HS-5 (cell line): ENCODE measurements at places on chromosomes 3 and 15.
A peak's percentile ranks its signal among the peaks of the same experiment; 100 is the strongest.

GRCh38 chr3:59502806-59503205 lies 453.0 kb upstream of the CFAP20DC start:
- DNase-seq: peak; percentile 83

DNA sequence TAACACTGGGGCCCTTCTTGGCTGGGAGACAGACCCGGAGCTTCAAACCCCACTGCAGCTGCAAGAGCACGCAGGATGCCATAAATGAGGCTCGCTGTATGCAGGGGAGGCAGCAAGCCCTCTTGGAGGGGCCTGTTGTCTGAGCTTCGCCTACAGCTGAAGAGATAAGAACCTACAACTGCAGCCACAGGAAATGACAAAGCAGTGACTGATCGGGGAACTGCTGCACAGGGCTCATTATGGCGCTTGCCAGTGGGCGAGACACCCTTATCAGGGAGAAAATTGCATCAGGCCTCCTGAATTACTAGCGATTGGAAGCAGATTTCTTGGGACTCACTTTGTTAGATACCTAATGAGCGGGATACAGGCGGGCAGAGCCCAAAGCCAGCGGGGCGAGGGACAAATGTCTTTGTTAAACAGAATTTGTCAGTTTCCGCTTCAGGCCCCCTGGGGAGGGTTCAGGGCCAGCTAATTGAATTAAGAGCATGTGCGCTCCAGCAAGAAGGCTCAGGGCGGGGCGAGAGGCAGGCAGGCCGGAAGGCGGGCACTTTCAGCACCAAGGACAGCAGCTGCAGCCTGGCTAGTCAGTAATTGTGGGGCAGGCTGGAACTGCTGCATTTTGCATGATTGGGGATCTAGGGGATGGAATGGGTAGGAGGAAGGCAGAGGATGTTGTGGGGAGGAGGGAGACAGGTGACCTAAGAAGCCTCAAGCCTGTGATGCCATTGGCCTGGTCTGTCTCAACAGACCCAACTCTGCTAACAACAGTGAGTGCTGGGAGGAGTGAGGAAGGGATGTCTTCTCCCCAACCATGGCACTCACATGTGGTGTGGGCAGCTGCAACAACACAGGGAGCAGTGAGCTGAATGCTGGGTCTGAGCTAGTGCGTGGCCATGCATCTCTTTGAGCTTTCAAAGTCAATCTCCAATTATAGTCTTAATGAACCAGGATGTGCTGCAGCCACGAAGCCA lies 55.3 kb downstream of the CCDC33 start:
- DNase-seq: peak; percentile 26

GRCh38 chr3:96711816-96712215 lies 102.6 kb upstream of the EPHA6 start:
- DNase-seq: no peak

GRCh38 chr3:108407886-108408285 lies 102.5 kb downstream of the MYH15 start:
- DNase-seq: no peak

DNA sequence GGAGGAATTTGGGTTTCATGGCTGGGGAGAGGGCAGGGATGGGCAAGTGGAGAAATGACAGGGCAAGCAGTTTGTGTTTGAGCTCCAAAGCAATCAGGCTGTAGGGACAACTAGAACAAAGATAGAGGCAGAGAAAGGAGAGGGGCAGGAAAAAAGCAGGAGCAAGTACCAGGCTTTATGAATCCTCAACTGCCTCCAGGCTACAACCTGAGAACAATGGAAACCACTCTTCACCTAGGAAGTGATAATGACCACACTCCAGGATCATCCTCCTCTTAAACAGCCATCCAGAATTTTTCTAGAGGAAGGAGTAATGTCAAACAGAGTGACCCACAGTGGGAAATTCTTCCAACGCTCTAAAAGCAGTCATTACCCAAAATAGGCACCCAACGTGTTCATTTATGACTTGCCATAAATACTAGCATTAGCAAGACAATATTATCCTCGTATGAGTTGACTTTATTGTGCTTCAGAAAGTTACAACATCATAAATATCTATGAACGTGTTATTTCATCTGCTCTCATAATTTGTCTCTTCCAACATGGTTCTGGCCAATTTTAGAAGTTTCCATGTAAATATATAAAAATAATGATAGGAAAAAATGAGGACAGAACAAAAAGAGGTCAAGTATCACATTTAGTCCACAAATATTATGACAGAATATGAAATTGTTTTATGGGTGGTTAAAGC lies 50.5 kb downstream of the TNFAIP8L3 start:
- DNase-seq: no peak

- DNase-seq: no peak
These were observed 15.1 kb upstream of the XYLB start for GRCh38 chr3:38331257-38332022.

- no peak for DNase-seq
These were observed 252.1 kb downstream of the CPNE4 start for GRCh38 chr3:131782751-131783150.

- DNase-seq: peak; percentile 19
These were observed 142.4 kb downstream of the ANXA2 start for GRCh38 chr15:60255390-60255789.

GRCh38 chr3:12278566-12278965 lies 10.3 kb upstream of the PPARG start:
- no peak for DNase-seq

- DNase-seq: no peak
These were observed 106.5 kb upstream of the ADPGK start for GRCh38 chr15:72890043-72890442.

GRCh38 chr3:43389388-43390254 lies 103.3 kb downstream of the SNRK start:
- no peak for DNase-seq

GRCh38 chr15:70127288-70127746 lies 29.6 kb upstream of the TLE3 start:
- DNase-seq: no peak

DNA sequence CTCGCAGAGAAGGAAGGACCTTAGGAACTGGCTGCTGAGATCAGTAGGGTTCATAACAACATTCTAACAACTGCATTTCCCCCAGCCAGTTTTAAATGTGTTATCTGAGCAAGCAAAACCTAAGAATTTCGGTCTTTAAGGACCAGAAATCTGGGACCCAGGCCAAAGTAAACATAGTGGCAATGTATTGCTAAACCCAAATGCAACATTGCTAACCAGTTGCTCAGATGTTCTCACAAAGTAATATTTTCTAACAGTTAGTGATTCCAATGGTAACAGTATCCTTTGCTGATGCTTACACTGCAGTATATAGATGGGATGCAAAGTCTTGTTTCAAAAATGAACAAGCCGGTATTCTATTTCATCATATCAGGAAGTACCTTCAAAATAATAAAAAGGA lies 254.3 kb downstream of the RYR3 start:
- no peak for DNase-seq

DNA sequence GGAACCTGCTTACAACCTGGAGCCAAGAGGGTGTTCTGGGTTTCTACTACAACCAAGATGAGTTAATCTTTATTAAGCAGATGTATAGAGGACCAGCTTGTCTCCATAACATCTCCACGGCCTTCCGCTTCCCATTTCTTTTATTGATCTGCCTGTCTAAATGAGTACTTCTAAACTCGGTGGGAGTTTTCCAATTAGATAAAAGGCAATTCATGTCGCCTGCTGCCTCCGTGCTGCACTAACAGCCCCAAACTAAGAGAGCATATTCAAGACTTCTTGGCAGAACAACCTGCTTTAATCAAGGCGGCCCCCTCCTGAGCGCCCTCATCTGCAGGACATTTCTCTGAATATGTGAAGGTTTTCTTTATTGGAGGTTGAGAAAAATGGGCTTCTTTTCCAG lies 270.1 kb downstream of the PDCD6IP start:
- no peak for DNase-seq

GRCh38 chr15:64600794-64601193 lies 140.4 kb downstream of the ZNF609 start:
- DNase-seq: no peak

DNA sequence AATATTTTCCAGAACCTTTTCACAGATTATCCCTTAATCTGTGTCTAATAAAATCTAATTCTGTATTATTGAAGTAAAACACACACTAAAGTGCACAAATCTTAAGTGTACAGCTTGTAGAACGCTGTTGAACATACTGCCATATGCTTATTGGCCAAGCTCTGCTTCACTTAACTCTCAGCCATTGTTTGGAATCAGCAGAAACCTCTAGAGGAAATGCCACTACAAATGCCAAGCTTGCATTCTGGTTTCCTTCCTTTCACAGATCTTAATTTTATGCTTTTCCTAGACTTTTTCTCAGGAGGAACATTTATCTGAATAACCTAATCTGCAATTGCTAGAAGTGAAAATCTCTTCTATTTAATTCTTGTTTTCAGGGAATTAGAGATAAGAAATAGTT lies 10.1 kb downstream of the MNS1 start:
- DNase-seq: no peak

- DNase-seq: no peak
These were observed 651.7 kb upstream of the CCDC54 start for GRCh38 chr3:106725566-106725965.

DNA sequence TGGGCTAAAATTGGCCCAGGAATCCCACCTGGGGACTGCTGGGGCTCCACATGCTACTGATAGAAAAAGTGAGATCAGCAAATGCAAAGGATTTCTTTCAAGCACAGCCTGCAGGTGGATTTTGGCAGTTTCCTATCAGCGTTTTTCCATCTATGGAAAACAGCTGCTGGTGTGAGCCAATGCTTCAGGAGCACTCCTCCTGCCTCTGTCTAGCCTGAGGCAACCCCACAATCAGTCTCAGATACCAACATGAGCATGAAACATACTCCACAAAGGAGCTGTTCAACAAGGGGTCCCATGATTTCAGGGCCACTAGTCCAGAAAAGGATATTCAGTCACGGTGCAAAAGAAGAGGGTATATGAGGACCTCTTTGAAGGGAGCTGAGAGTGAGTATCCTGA lies 311.5 kb upstream of the THBS1 start:
- no peak for DNase-seq

DNA sequence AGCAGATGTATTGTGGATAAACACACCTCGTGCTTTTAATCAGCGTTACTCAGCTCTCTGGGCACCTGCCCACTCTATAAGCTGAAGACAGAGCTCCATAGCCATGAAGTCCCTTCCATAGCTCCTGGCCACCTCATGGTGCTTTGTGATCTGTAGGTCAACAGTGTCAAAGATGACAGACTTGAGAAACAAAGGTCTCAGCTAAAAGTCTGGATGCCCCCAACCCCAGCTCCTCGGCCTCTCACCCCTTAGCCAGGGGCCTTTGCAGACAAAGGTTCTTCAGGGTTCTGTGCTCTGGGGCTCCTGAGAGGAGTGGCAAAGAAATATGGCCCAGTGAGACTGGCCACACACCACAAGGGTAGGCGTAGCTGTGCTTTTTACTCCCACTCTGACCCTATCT lies 168.6 kb downstream of the KLF13 start:
- DNase-seq: no peak

GRCh38 chr3:178382449-178383061 lies 153.7 kb upstream of the KCNMB2 start:
- DNase-seq: peak; percentile 75

- DNase-seq: no peak
These were observed 42.4 kb upstream of the VPS8 start for GRCh38 chr3:184769382-184770170.

DNA sequence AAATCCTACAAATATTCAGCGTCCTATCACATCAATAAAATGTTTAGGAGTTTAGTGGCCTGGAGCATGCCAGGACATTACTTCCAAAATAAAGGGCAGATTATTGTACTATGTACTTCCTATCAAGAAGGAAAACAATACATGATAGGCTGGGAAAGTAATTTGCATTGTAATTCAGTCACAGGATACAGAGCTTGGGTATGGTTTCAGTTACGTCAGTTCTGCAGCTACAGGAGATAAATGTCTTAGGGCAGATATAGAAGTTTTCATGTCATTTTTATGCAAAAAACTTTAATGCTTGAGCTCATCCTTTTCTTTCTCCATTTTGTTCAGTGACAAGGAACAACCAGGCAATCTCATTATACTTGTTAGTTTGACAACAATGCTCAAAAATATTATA lies 155.2 kb downstream of the NFKBIZ start:
- no peak for DNase-seq

DNA sequence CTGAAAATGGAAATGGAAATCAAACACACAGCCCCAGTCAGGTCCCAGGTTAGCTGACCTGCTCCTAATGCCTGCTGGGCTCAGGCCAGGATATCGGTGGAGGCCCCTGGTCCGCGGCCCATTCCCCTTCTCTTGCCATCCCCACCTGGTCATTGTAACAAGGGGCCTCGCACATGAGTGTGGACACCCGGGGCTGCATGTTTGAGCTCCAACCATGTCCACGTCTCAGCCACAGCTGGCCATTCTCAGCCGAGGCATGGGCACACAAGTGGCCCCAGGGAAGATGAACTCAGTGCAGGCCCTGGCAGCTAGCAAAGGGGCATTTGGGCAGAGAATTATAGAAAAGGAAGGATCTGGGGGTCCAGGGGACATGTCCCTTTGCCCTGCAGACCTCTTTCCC lies 41.7 kb downstream of the FAM174B start:
- no peak for DNase-seq

DNA sequence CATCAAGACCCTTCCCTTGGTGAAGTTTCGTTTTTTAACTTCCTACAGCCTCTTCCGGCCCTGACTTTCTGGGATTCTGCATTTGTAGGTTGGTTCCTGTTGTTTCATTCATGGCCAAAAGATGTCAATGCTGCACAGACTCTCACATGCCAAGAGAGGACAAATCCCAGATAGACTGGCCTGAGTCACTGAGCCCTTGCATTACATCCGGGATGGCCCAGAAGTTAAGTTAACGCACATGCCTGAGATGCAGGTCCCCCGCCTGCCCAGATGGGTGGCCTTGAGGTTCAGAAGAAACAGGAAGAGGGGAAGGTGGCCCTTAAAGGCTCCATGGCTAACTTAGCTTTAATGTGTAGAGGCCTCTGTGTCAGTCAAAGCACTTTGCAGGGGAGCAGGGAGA lies 51.6 kb upstream of the SRGAP3 start:
- DNase-seq: no peak

DNA sequence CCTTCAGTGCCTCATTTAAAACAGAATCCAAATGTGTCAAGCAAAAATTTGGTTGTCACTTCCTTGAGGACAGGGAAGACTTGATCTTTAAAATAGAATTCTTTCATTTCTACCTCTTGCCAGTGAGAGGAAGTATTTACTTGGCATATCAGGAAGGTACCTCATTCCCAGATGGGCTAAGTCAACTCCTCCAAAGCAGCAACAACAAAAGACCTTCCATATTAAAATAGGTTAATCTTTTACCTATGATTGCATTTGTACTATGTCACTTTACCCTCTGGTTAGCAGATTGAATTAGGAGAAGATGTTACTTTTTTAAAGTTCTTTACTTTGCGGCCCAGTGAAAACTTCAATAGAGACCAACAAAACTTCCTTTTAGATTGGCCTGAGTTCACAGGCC lies 462.1 kb upstream of the ADAMTS9 start:
- no peak for DNase-seq
